ENCODE measurements at places on chromosomes 7 and 10.
A peak's percentile ranks its signal among the peaks of the same experiment; 100 is the strongest.

DNA sequence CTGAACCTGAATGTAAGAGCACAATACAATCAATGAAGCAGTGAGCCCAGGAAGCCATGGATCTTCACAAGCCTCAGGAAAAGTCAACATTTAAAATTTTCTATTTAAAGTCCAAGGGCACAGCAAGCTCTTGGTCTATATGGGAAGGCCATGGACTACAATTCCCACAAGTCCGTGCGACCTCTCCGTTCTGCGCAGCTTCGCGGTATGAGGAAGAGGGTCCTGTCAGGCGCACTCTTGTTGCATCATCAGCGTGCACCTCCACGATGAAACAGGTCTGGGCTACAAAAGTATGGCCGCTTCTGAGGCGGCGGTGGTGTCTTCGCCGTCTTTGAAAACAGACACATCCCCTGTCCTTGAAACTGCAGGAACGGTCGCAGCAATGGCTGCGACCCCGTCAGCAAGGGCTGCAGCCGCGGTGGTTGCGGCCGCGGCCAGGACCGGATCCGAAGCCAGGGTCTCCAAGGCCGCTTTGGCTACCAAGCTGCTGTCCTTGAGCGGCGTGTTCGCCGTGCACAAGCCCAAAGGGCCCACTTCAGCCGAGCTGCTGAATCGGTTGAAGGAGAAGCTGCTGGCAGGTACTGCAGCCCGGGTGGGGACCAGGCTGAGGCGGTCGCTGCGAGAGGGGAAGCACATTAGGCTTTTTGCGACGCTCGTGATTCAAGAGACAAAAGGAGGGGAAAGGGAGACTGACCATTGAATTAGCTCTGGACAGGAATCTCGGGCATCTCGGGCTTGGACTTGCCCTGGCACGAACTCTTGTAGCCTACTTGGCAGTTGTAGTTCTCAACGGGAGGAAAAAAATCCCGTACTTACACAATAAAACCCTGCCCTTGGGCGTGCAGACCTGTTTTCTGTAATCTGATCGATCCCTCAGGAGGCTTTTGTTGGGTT, at the start of gene TRUB1:
TRUB1 (plus strand) TSS at position 234 of the 894 bp plus-strand sequence; CDS start at position 293, 59 bp downstream.
- DNase-seq = peak; percentile 93

- no peak for DNase-seq
These were observed 26.8 kb downstream of the ZC3HC1 start for GRCh38 chr7:130024390-130024789.

GRCh38 chr10:1309617-1310270, 253.6 kb downstream of the WDR37 start:
- no peak for DNase-seq

DNA sequence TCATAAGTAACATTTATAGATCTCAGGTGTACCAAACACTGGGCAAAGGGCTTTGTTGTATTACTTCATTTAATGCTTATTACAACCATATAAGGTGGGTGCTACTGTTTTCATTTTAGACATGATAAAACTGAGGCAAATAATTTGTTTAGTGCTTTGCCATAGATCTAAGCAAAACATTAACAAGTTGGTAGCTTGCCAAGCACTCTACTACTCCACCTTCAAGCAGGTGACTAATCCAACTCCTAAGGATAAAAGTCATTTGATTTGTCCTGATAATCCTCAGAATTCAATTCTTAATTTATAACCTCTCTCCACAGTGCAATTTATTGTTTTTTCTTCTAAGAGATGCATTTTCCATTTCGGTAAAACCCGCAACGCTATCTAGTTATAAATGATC, 646.4 kb downstream of the GRM8 start:
- no peak for DNase-seq

GRCh38 chr10:98047009-98047741, 16.8 kb upstream of the CRTAC1 start:
- DNase-seq = no peak

DNA sequence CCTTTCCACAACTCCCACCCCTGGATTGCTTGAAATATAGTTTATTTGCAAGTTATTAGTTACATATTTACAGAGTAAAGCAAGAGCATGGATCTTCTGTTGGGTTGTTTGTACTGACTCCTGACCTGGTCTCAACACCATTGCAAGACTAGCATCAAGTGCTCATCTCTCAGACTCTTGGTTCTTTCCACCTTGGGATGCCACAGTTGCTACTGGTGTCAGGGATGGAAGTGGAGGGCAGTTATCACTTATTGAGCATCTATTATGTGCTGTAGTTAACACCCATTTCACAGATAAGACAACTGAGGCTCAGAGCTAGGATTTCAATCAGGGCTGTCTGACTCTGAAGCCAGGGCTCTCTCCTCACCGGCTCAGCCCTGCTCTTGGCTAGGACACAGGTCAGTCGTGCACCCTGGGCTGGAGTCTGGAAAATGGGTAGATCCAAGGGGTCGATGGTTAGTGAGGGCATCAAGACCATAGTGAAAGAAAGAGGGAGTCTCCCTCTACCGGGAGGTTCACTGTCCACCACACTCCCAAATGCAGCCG, 614 bp upstream of the ADAMTS14 start:
- no peak for DNase-seq

GRCh38 chr10:123936426-123936825, 44.8 kb upstream of the CPXM2 start:
- no peak for DNase-seq

- DNase-seq = no peak
These were observed 2.2 kb upstream of the HOXA7 start for GRCh38 chr7:27158436-27159265.
